NCI-H1105 (cell line): ENCODE measurements at places on chromosomes 12 and 14.

DNA sequence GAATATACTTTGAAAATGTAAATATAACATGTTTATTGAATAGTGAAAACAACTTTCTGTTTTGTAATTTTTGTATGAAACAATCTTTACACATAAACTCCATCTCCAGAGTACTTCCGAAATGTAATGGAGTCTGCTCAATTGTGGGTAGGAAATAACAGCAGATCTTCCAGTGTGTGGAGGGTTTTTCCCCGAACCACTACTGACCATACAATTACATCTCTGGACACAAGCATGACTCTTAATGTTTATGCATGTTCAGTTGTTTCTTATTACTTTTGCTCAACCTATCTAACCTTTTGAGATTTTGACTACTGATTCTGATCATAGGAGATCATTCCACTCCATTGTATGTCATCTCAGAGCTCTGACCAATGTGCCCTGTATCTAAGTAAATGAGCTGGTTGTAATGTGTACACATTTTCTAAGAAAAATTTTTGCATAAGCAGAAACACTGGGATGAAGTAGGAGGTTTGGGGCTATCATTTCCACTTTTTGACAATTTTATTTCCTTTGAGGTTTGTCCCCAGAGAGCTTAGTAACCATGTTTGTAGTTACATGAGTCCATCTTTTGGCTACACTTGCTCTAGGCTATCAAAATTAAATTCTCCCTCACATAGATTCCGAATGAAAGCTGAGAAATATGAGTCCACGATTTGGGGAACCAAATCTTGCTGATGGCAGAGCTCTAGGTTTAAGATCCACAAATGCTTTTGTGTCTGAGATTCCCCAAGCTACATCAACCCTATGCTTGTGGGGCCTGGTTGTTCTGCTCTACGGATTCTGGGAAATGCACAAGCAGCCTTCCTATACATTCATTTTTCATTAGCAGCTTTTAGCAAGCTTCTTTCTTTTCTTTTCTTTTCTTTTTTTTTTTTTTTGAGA, 21.4 kb upstream of the CLEC4D start:
- no peak for DNase-seq

GRCh38 chr12:54357506-54358190, 6.6 kb downstream of the GPR84 start:
- no peak for DNase-seq

DNA sequence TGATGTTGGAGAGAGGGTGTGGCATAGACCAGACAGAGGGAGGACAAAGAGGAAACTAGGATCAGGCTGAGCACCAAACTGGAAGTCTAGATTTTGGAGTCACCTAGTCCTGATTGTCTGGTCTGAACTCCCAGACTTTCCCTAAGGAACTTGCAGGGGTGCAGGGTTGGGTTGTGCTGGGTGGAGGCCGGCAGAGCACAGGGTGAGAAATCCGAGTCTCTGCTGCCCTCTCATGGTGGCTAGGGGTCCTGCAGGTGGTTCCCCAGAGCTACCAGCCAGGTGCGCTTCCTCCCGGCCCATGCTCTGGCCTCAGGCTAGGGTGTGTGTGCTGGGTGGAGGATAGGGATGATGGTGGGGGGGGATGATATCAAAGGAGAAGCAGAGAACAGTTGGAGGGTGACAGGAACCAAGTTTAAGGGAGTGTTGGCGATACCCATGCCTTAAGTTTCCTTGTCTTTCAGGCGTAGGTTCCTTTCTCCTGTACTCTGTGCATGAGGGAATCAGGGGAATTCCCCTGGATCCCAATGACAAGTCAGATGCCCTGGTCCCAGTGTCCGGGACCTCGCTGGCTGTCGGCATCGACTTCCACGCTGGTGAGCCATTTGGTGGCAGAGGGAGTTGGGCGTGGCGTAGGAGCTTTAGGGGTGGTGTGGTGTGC, 33.5 kb upstream of the NXPH4 start:
- peak; percentile 27 for DNase-seq

DNA sequence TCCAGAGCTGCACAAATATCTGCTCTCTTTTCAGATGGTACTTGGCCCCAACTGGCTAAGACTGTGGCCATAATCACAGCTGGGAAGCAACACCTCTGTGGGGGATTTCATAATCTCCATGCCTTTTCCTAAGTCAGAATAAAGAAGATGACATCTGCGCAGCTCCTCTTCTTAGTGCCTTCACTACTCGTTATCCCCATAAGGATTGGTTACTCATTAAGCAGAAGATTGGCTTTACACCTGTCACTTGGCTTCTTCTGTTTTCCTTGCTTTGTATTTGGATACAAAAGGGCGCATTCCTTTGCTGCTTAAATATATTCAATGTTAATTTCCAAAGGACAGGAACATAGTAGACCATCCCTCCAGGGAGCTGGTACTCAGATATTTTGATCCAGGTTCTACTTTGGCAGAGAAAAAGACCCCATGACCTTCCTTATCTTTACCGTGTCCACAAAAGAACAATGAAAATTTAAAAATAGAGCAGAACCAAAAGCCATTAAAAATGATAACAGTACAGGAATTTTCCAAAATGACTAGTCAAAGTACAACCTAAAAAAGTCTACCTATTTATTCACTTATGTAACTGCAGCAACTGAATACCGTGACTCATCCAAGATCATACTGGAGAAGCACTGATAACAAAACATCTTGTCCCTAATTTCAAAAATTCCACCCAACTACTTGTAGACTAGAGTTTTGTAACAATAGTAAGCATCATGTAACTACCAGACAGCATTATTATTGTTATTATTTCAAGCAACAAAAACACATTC, 352.3 kb upstream of the TMPO start:
- no peak for DNase-seq

- DNase-seq, result no peak
Measured at GRCh38 chr12:86137936-86138335, 118.3 kb downstream of the MGAT4C start.

GRCh38 chr12:25882266-25882665, 76.2 kb upstream of the RASSF8 start:
- DNase-seq, result no peak

DNA sequence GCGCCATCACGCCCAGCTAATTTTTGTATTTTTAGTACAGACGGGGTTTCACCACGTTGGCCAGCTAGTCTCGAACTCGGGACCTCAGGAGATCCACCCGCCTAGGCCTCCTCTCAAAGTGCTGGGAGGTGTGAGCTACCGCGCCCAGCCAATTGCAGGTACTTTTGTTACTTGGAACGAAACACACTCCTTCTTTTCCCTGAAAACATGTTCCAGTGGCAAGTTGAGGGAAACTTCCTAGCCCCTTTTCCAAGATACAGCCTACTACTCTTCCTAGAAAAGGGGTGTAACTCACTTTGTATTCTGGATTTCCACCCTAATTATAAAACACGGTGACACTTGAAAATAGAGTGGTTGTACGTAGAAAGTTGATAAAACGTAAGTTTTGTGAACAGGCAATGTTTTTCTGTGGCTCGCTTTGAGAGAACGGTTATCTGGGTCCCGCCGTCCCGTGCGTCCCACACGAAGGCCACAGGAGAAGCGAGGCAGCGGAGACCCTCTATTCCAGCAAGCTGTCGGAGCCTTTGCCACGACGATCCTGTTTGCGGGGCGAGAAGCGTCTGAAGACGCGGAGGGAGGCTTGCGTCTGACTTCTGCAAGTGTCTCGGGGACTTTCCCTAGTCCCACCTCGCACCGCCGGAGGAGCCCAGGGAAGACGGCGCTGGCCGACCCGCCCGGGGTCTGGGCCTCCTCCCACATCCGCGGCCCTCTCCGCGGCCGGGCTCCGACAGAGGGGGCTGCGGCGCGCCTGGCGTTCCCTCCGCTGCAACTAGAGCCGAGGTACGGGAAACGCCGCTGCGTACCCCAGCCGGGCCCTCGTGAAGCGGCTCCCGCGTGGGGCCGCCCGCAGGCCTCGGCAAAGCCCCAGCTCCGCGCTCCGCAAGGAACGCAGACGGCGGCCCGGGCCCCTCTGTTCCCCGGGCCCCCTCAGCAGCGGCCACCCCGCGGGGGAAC, 745 bp downstream of the CDCA4 start:
- DNase-seq, result no peak

DNA sequence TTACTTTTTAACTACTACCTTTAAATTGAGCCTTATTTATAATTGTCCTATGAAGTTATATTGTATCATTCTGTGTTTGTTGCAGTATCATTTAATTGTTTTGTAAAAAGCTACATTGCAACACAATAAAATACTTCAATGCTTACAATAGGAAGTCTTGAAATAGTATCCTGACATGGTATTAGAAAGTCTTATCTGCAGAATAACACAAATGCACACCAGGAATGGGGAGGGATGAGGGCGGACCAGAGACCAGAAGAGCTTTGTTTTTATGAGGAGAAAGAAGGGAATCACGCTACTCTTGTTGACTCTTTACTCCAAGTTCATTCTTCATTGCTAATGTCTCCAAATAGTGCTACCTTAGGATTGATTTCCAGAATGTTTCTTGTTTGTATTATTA, 120.2 kb downstream of the MON2 start:
- no peak for DNase-seq

GRCh38 chr12:67633708-67634107, 14.8 kb upstream of the DYRK2 start:
- DNase-seq, result no peak

DNA sequence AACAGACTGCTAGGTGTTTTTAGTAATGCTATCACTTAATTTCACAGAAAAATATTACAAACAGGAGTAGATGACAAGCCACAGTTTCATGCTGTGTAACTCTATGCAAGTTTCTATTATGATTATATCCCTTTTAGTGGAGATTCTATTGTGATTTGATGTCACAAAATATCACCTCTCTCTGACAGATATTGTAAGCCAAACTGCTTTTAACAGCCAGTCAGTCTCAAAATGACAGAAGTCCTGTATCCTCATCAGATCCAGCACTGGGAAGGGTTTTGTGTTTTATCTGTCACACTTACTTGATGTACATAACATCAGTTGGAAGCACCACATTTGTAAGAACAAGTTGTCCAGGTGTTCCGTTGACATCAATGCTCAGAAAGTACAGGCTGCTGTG, 164.8 kb downstream of the DERA start:
- no peak for DNase-seq

DNA sequence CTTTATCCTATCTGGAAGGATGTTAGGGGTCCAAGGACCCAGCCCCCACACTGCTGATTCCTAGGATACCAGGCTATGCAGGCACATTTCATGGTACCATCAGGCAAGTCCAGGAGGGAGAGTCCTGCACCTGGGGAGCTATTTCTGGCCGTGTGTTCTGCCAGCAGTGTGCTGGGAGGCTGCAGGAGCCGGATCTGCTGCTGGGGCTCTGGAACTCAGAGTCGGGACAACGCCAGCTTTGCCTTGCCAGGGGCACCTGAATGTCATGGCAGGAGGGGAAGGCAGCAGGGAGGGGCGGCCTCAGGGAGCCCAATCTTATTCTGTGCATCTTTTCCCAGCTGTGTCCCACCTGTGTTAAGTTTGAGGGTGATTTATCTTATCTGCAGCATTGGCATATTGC, 17.8 kb downstream of the SRRM4 start:
- no peak for DNase-seq
